ENCODE measurements at places on chromosomes 16 and 17.

- DNase-seq, result no peak
Observed at GRCh38 chr16:9260666-9261065, 169.2 kb downstream of the HAPSTR1 start.

DNA sequence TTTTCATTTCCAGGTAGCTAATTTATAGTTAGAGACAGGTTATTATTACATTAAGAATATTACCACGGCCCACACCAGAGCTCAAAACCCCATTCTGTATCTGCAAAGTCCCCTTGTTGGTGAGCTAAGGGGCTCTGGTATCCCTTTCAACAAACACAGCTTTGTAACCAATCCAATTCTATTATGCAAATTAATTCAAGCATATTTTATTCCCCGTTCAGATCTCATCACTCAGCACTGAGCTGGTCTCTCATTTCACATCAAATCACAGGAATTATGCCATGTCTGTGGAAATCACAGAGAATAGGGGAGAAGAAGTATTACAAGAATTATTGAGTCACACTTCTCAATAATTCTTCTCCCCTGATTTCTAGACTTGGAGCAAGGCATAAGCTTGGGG is 111.7 kb downstream of the CDH11 start:
- DNase-seq, result no peak

- no peak for DNase-seq
Observed at GRCh38 chr16:11475896-11476630, 110.7 kb downstream of the LITAF start.

DNA sequence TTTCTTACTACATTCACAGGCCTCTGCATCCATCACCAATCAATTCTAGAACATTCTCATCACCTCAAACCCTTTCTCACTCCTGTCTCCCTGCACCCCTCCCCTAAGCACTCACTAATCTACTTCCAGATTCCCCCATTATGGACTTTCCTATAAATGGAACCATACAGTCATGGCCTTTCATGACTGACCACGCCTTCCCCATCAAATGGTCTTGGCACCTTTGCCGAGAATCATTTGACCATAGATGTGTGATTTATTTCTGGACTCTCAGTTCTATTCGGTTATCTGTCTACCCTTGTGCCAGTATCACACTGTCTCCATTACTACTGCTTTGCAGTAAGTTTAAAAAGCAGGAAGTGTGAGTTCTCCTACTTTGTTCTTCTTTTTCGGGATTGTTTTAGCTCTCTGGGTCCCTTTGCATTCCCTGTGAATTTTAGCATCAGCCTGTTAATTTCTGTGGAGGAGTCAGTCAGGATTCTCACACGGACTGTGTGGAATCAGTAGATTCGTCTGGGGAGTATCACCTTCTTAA is 27.5 kb downstream of the GTF3C1 start:
- DNase-seq, result no peak

DNA sequence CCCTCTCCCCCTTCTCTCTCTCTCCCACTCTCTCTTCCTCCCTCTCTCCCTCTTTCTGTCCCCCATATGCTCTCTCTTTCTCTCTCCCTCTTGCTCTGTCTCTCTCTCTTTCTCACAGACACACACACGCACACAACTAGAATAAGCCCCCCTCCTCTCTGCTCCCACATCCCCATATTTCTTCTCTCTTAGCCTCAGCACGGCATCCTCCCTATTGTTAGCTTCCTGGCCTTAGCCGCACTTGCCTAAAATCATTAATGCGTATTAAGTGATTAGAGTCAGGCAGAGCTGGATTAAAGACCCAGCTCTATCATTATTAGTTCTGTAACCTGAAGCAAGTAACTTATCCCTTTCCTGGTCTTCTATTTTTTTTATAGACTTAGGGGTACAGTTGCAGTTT is 319.0 kb upstream of the C16orf82 start:
- DNase-seq, result no peak

DNA sequence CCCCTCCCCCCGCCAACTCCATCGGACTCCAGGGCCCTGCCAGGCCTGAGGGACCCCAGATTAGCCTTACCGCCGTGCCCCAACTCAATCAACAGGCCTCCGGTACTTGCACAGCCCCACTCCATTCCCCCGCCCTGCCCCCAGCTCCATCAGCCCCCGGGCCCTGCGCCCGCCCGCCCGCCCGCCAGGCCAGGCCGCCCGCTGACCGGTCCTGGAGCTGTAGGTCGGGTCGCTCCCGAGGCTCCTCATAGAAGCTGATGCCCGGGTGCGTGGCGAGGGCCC is 308 bp downstream of the GTF3C1 start:
- no peak for DNase-seq

- DNase-seq, result no peak
Observed at GRCh38 chr17:67449065-67449464, 72.0 kb downstream of the PITPNC1 start.

DNA sequence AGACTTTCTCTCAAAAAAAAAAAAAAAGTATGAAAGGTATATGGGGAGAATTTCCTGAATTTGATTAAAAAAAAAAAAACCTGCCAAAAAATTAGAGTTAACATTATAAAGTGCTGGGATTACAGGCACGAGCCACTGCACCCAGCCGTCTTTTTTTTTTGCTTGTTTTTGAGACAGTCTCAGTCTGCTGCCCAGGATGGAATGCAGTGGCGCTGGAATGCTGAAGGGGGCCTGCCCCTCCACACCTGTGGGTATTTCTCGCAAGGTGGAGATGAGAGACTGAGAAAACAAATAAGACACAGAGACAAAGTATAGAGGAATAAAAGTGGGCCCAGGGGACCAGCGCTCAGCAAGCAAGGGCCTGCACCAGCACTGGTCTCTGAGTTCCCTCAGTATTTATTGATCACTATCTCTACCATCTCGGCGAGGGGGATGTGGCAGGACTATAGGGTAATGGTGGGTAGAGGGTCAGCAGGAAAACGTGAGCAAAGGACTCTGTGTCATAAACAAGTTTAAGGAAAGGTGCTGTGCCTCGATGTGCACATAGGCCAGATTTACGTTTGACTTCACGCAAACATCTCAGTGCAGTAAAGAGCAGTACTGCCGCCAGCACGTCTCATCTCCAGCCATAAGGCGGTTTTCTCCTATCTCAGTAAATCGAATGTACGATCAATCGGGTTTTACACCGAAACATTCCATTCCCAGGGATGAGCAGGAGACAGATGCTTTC is 117.2 kb downstream of the GOSR1 start:
- DNase-seq, result no peak

- no peak for DNase-seq
Observed at GRCh38 chr17:11331547-11332513, 90.8 kb downstream of the SHISA6 start.

GRCh38 chr16:16107839-16108238 is 115.5 kb downstream of the ABCC6 start:
- DNase-seq, result no peak

GRCh38 chr16:17470908-17471718 is at the start of gene XYLT1:
XYLT1 (minus strand) TSS chr16:17470960; CDS start chr16:17470796, 164 bp downstream.
- DNase-seq, result peak; percentile 45

DNA sequence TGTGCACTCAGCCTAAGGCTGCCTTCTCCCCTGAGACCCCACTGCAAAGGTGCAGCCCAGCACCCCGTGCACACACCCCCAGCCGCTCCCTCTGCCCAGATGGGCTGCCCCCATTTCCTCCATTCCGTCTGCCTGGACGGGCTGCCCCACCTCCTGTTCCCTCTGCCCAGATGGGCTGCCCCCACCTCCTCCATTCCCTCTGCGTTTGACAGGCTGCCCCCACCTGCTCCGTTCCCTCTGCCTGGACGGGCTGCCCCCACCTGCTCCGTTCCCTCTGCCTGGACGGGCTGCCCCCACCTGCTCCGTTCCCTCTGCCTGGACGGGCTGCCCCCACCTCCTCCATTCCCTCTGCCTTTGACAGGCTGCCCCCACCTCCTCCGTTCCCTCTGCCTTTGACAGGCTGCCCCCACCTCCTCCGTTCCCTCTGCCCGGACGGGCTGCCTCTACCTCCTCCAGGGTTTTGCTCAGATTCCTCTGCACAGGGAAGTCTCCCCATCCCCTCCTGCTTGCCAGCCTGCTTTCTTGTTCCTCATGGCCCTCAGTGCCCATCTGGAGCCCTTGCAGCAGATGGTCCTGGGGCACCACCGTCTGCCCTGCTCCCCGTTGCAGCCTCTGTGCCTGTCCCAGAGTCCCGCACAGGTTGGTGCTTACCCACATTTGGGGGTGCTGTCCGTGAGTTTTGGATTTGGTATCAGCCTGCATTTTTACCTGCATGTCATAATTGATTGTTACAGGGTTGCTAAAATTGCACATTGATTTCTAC is 23.4 kb upstream of the IL17C start:
- DNase-seq, result no peak

GRCh38 chr17:82803606-82804005 is 36.2 kb downstream of the ZNF750 start:
- no peak for DNase-seq

GRCh38 chr16:58028541-58029070 is 3.1 kb downstream of the MMP15 start:
- DNase-seq, result no peak

- DNase-seq, result no peak
Observed at GRCh38 chr16:17403859-17404545, 66.8 kb downstream of the XYLT1 start.

DNA sequence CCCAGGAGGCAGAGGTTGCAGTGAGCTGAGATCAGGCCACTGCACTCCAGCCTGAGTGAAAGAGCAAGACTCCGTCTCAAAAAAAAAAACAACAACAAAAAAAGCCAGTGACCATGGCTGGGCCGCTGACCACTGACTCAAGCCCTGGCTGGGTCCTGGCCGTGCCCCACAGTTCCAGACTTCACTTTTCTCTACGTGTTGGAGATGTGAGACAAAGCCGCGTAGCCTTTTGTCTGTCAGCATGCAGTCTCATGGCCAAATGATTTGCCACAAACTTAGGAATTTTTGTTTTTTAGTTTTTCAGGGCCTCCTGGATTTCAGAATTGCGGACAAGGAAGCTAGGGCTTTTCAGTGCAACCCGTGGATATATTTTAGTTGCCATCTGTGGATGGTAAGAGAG is 89.3 kb upstream of the CIBAR2 start:
- DNase-seq, result no peak

GRCh38 chr17:42362245-42362961 is 25.8 kb downstream of the STAT3 start:
- no peak for DNase-seq

- DNase-seq, result peak; percentile 58
Observed at GRCh38 chr16:53131363-53132071, 76.7 kb downstream of the CHD9 start.

GRCh38 chr17:59067756-59068155 is 38.9 kb downstream of the TRIM37 start:
- no peak for DNase-seq

- no peak for DNase-seq
Observed at GRCh38 chr16:27770271-27771196, 220.6 kb downstream of the KATNIP start.

GRCh38 chr16:72836985-72837384 is 210.9 kb downstream of the ZFHX3 start:
- DNase-seq, result no peak

GRCh38 chr17:15220785-15221184 is 44.3 kb downstream of the PMP22 start:
- no peak for DNase-seq

GRCh38 chr16:81140930-81141780 is 45.0 kb upstream of the GCSH start:
- no peak for DNase-seq

DNA sequence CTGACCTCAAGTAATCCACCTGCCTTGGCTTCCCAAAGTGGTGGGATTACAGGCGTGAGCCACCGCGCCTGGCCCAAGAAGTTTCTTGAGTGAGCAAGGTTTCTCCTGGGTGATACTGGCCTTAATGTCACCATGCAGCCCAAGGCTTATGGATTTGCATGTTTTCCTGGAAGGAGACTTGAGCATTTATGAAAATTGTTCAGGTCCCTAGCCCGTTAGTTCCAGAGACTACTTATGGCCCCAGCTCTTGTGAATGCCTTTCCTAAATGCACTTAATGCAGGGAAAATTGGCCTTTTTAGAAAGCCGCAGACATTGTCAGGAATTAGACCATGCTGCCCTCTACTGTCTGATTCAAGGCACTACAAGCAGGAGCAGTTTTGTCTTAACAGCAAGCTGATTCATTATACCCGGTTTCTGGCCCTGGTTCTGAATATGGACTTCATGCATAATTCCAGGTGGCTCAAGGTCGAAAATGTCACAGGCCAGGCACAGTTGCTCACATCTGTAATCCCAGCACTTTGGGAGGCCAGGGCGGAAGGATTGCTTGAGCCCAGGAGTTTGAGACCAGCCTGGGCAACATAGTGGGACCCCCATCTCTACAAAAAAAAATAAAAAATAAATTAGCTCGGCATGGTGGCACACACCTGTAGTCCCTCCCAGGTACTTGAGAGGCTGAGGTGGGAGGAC is 91.3 kb downstream of the SNX29 start:
- DNase-seq, result no peak

GRCh38 chr16:55116165-55116920 is 185.7 kb downstream of the IRX5 start:
- DNase-seq, result no peak

DNA sequence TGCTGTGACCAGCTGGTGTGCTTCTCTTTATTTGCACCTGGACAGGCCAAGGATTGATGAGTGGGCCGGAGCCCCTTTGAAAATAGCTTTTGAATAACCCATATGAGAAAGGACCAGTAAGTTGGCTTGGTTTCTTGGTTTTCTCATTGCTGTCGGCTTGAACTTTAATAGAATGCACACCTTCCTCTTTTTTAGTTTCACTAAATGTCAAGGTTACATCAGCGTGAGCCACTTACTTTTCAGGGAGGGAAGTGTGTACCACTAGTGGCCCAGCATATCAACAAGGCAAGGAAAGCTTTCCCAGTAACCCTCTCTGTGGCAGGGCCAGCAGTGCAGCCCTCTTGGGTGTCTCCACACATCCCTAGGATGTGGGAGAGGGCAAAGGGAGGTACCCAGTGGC is 433.3 kb downstream of the CA10 start:
- no peak for DNase-seq

DNA sequence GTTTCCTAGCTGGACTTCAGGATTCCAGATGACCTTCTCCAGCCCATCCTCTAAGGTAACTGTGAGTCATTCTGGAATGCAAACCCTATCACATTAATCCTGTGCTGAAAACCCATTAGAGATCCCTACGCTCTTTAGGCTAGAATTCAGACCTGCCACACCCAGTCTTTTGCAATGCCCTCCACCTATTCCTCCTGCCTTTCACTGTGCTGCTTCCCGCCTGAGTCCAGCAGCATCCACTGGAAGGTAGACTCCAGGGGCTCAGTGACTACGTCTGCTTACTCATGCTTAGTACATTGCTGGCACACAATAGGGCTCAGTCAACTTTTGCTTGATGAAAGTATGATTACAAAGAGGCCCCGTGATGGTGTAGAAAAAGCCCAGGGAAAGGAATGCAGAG is 121.1 kb downstream of the SPACA3 start:
- DNase-seq, result no peak

GRCh38 chr16:2048116-2048543 is 345 bp downstream of the TSC2 start:
- DNase-seq, result no peak

- no peak for DNase-seq
Observed at GRCh38 chr16:11781773-11782172, 15.3 kb downstream of the ZC3H7A start.
